Caki2 (cell line): ENCODE measurements at places on chromosomes 4 and X. TPM values are rescaled to one million over a fixed set of nuclear protein-coding genes. Genes with fewer than 3 reads are reported as not detected.
A peak's percentile ranks its signal among the peaks of the same experiment; 100 is the strongest.

The GEMIN8 gene
- 9.5 and 18.7 TPM in 2 replicates for total RNA-seq

DNA sequence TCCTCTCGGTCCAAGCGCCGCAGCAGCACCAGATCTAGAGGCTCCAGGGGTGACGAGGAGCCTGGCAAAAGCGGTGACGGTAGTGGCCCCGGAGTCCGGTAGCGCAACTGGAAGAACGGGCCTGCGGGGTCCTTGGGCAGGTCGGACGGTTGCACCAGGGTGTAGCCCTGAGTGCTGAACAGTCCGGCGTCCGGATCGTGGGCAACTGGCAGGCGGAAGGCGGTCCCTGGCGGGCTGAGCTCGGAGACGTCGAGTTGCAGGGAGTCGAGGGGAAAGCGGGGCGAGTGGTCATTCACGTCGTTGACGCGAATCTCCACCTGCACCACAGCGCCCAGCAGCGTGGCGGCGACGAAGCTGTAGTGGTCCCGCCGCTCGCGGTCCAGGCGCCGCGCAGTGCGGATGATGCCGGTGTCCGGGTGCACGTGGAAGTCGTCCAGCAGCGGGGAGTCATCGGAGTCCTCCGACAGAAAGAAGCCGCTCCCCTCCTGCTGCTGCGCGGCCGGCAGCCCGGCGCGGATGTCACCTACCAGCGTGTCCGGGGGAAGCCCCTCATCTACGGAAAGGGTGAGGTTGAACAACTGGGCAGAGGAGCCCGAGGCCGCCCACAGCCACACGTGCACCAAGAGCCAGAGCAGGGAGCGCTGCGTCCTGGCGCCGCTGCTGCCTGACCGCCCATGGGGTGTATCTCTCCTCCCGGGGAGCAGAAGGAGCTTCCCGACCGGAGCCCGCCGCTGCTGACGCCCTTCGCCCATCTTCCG, 837 bp downstream of the DCHS2 start:
- DNase-seq, result peak; percentile 3

The VCX2 gene
- not detected in 2 replicates for total RNA-seq

DNA sequence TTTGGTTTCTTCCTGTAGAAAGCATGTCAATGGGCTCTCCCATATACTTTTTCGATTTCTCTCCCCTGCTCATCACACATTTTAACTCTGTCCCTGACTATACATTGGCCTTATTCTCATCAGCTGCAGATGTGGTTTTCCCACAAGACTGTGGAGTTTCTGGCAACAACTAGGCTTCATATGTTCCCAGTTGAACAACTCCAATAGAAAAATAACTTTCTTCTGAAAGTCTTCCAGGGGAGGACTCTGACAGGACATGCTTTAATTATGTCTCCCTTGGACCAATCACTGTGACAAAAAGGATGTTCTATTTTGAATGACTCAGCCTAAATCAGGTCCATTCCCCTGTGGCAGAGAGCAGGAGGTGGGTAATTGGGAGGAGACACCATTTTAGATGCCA, 28.1 kb downstream of the SPANXC start:
- DNase-seq, result no peak

- no peak for DNase-seq
Observed at GRCh38 chr4:54173281-54173912, 55.7 kb upstream of the PDGFRA start.

DNA sequence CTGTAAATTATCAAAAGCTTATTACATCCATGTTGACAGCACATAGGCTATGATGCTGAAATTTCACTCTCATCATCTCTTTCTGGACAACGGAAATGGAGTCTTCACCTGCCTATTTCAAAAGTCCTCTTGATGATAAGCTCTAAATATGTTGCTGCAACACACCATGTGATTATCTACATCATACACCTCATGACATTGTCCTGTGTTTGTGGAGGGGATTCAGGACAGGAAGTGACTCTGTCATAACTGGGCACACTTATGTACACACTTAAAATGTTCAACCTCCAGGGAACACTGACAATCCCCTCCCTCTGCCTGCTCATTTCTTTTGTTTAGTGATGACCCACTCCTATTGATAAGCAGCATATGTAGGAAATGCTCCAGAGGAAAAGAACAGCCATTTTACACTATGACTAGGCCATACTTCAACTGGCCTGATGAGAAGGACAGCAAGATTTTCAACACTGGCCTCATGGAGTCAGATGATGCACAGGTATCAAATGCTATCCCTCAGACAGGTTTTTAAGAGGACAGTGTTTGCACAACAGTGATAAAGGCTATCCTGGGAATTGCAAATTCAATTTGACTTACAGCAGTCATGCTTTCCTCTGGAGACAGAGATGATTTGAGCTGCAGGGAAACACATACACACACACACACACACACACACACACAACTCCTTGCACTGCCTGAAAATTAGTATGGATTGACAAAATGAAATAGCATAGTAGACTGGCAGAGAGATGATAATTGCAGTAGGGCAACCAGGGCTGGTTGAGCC, 163.3 kb upstream of the RASGEF1B start:
- no peak for DNase-seq

The MID2 gene
- 9.3 and 15.6 TPM in 2 replicates for total RNA-seq

GRCh38 chrX:78687586-78687985, 28.5 kb upstream of the RTL3 start:
- DNase-seq, result no peak

GRCh38 chrX:71103110-71103983, 3.2 kb downstream of the CXorf65 start:
- DNase-seq, result no peak

DNA sequence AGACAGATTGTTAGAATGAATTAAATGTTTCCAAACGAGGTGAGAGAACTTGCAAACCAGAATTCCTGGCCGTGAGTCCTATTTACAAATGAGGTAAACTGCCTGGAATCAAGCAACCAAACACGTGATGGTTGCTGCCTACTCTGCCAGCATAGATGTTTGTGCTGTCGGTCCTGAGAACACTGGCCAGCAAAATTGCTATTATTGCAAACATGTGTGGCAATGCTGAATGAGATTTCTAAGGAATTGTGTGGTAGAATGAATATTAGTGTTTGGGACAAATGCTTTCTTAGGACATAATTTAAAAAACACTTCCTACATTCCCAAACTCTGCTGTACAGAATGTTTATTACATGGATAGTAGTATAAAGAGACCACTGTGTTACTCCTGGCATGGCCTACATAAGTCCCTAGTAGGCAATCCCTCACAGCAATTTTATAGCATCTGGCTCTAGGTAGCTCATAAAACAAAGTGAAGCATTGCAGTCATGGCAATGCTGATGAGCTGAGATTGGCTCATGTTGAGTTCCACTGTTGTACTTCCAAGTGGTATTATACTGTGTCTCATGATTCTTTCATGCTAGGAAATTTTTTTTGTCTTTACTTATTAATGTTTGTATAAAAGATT, 605.2 kb upstream of the EPHA5 start:
- no peak for DNase-seq

The SORBS2 gene
- 12.8 and 17.3 TPM in 2 replicates for total RNA-seq

The SMIM9 gene
- not detected in 2 replicates for total RNA-seq

The ASMT gene
- total RNA-seq, result not detected in 2 replicates

DNA sequence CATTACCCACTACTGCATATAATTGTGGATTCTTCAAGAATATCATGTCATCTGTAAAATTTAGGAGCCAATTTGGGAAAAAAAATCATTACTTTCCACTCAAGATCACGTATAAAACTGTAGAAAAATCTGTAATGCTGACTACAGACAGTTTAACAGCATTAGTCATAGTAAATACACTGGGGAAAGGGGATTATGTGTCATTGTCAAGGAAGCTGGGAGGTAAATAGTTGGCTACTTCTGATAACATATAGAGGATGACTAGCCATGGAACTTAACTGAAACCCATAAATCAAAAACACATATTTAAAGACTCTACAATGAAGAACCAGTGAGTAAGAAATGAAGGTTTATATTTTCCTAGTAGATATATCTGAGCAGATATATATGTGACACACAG, 1666.4 kb upstream of the IGFBP7 start:
- DNase-seq, result no peak

DNA sequence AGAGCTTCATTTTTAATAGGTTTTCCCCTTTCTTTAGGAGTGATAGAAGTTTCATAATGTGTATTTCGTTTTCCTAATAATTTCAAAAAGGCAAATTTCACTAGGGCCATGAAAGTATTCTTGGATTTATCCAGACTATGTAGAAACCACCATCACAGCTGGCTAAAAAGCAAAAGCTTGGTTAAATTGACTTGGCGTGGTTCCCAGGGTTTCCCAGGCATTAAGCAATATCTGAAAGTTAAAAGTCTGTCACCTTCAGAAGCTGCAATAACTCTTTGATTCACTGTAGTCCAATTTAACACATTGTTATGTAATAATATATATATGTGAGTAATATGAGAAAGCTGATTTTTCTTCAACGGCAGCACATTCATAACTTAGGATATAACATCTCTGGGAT, 38.3 kb downstream of the NDNF start:
- DNase-seq, result no peak

The SYNPO2 gene
- not detected in 2 replicates for total RNA-seq

GRCh38 chrX:153780678-153781427, at the start of gene SRPK3:
TSS of gene SRPK3 (plus strand) at chrX:153781041. CDS start at chrX:153781087, 46 bp downstream.
- no peak for DNase-seq

DNA sequence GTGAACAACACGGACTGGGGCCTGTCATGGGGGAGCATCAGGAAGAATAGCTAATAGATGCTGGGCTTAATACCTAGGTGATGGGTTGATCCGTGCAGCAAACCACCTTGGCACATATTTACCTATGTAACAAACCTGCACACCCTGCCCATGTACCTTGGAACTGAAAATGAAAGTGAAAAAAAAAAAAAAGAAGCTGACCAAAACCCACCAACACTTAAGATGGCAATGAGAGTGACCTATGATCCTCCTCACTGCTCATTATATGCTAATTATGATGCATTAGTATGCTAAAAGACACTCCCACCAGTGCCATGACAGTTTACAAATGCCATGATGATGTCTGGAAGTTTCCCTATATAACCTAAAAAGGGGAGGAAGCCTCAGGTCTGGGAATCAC, 503.2 kb upstream of the CTSO start:
- no peak for DNase-seq

The KCNIP4 gene
- not detected in 2 replicates for total RNA-seq

DNA sequence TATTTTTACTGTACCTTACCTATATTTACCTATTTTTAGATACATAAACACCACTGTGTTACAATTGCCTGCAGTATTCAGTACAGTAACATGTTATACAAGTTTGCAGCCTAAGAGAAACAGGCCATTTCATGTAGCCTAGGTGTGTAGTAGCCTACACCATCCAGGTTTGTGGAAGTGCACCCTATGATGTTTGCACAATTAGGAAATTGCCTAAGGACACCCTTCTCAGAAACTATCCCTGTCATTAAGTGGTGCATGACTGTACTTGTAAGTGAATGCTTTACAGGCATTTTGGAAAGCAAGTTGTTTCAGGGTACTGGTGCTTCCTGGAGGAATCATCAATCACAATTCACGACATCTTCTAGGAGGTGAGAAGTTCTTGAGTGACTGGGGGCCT, 991.8 kb upstream of the SLIT2 start:
- DNase-seq, result no peak

The SSX4B gene
- total RNA-seq, result not detected in 2 replicates

DNA sequence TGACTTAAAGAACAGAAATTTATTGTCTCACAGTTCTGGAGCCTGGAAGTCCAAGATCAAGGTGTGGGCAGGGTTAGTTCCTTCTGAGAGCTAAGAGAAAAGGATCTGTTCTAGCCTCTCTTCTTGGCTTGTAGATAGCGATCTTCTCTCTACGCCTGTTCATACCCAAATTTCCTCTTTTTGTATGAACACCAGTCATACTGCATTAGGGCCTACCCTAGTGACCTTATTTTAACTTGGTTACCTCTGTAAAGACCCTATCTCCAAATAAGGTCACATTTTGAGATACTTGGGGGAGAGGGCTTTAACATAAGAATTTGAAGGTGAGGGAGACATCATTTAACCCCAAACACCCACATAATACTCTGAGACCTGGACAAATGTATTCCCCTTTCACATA, 55.6 kb upstream of the SPP1 start:
- DNase-seq, result no peak

- no peak for DNase-seq
Observed at GRCh38 chr4:18077808-18078207, 56.3 kb upstream of the LCORL start.

DNA sequence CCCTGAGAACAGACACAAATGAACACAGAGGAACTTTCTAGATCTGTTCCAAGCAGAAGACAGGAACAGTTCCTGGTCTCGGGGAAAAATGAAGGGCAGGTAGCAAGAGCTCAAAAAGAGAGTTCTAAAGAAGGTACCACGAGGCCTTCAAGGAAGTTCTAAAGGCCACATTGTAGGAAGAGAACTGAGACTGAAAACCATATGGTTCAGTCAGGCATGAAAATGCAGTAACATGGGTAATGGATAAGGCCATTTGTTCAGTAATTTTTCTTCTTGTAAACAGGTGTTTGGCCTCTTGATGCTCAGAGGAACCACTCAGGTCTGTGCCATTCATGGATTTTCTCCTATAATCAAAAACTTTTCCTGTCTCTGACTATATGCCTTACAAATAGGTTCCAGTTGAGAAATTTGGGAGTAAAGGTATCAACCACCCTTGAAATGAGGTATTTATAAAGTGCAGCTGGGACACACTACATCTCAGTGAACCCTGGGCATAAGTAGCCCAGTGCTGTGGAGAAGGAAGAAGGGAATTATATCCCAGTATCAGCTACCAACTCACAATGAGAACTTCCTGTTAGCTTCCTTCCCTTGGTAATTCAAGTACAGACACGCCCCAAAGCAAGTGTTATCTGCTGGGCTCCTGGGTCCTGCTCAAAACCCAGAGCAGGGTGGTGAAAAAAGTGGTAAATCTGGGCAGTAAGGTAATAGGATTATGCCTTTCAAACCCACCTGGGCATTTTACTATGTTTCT, 277.9 kb downstream of the KLHL13 start:
- DNase-seq, result no peak

The PPBP gene
- total RNA-seq, result not detected in 2 replicates

- DNase-seq, result peak; percentile 73
Observed at GRCh38 chrX:19670854-19671620, 155.7 kb upstream of the MAP3K15 start.

The F11 gene
- not detected in 2 replicates for total RNA-seq

The WAS gene
- total RNA-seq, result 2.7 TPM in 1 of 2 replicates, not detected in the other

- DNase-seq, result no peak
Observed at GRCh38 chr4:140790765-140791164, 34.6 kb upstream of the TBC1D9 start.

The ADAMTS3 gene
- 2.2 and 2.7 TPM in 2 replicates for total RNA-seq

- DNase-seq, result no peak
Observed at GRCh38 chr4:16692961-16693506, 205.4 kb downstream of the LDB2 start.
